A549 treated with Mapracorat at 1 μM for 4 hours (cell line): ENCODE measurements at places on chromosomes 1 and 21. TPM values are rescaled to one million over a fixed set of nuclear protein-coding genes. Genes with fewer than 3 reads are reported as not detected.

ACTA1 gene
- total RNA-seq: 0.12 TPM in 2 of 5 replicates, not detected in the others

MAP3K21 gene
- total RNA-seq: 7.4 to 9.8 TPM (median 8.9 TPM) in 5 replicates

DCST2 gene
- 0.35 to 0.69 TPM (median 0.52 TPM) in 5 replicates for total RNA-seq

TIPRL gene
- total RNA-seq: 29.8 to 35.1 TPM (median 33.1 TPM) in 5 replicates

VAMP4 gene
- 3.4 to 4.8 TPM (median 3.8 TPM) in 5 replicates for total RNA-seq

PRXL2B gene
- 18.9 to 24.6 TPM (median 23.2 TPM) in 5 replicates for total RNA-seq

CSF3R gene
- not detected in 5 replicates for total RNA-seq

LY9 gene
- 0.07 to 0.19 TPM (median 0.14 TPM) in 4 of 5 replicates, not detected in the other for total RNA-seq

IKBKE gene
- 4.5 to 7.9 TPM (median 6.0 TPM) in 5 replicates for total RNA-seq
